Stimulated activated CD4-positive, alpha-beta T cell treated with anti-CD3 and anti-CD28 coated beads, Interleukin-1b, Interleukin-23, amount 100 ng/mL, for 1 hour (primary cell): ENCODE measurements at places on chromosomes 4 and X.

- DNase-seq, result no peak
These were observed 50.1 kb downstream of the RASGEF1B start for GRCh38 chr4:81421346-81422218.

DNA sequence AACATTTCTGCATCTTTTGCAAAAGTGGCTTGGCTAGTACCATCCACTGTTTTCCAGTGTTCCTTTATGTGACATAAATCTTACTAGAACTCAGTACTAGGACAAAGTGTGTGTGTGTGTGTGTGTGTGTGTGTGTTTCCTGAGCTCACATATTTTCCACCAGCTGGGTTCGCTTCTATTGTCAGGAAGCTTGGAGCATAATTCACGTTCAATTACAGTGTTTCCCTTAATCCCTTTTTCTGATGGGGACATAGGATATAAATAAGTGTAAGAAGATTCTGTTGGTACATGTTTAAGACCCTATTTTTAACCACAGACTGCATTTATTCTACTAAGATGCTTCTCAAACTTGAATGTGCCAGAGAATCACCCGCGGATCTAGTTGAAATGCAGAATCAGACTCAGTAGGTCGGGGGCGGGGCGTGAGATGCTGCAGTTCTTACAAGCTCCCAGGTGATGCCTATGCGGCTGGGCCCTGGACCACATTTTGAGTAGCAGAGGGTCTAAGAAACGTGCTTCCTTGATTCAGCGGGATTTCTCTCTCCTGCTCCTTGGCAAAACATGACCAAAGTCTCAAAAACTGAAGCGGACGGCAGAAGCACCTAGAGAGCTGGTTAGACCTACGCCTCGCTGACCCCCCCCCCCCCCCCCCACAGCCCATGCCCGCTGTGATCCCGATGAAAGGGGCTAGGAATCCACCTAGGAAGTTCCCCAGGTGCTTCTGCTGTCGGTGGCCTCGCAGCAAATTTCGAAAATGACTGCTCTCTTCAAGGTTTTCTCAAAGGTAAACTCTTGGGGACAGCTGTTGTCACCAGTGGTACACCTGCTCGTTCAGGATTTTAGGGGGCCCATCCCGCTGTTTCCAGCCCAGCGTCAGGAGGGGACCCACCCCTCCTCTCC, 797 bp downstream of the CD99L2 start:
- DNase-seq, result no peak

DNA sequence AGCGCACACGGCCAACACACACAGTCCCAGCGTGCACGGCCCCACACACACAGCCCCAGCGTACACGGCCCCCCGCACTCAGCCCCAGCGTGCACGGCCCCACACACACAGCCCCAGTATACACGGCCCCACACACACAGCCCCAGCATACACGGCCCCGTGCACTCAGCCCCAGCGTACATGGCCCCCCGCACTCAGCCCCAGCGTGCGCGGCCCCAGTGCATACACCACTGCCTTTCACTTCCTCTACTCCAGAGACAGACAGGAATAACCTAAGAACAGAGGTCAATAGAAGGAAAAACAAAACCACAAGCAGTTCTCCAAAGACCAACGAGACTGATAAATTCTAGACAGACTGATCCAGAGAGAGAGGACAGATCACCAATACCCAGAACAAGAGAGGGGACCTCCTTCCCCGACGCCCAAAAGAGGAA, 17.1 kb downstream of the GAK start:
- no peak for DNase-seq

GRCh38 chr4:179313823-179314222, 1871.6 kb upstream of the AGA start:
- no peak for DNase-seq

GRCh38 chrX:19958552-19959486, 32.0 kb downstream of the BCLAF3 start:
- DNase-seq, result no peak

DNA sequence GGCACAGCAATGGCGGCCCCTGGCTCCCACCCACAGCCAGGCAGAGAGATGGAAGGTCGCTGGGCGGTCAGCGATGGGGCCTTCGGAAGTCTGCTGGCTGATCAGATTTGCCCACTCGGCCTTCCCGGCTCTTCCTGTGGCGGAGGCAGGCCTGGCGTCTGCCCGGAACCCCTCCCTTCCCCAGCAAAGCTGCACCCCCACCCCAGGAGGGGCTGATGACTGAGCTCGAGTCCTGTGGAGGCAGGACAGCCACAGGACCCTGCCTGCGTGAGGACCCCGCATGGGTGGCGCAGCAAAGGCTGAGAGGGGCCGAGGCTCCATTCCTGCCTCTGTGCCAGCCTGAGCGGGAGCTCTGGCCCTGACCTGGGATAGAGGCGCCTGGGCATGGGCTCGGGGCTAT, 34.8 kb downstream of the TACC3 start:
- no peak for DNase-seq

DNA sequence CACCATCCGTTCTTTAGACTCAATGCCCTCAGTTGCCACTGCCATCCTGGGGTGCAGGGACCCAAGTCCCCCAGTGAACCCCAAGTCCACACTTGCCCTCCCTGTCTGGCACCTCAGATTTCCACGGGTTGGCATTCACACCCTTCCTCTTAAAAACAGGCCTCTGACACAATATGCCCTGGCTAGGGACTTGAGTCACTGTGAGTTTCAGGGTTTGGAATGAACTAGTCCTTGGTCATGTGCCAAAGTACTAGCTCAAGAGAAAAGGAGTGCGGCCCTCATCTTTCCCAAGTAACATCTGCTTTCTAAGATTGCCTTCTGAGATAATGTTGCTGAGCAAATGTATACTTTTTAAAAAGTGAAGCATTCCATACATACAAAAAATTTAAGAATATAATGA, 134.0 kb downstream of the MID1 start:
- DNase-seq, result no peak

- DNase-seq, result no peak
These were observed 321.0 kb upstream of the CXXC4 start for GRCh38 chr4:104815665-104816064.

DNA sequence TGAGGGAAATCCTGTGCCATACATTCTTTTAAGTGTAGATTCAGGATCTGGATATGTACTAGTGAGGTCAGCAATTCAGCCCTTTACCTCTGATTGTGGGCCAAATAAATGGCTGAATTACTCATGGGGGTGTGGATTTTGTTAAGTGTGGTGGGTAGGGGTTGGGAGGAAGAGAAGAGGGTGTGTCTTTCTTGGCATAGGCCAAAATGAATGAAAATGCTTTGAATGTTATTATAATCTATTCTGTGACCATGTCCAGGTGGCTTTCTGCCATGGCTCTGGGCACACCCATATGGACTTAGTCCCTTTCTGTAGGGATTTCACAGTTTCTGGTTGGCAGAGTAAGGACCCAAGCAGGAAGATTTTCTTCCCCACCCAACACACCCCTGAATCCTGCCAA, 244.3 kb downstream of the CBR4 start:
- no peak for DNase-seq

- no peak for DNase-seq
These were observed 35.1 kb downstream of the ENPEP start for GRCh38 chr4:110510955-110511544.

GRCh38 chr4:172497321-172497720, 671.3 kb upstream of the GALNT7 start:
- no peak for DNase-seq

DNA sequence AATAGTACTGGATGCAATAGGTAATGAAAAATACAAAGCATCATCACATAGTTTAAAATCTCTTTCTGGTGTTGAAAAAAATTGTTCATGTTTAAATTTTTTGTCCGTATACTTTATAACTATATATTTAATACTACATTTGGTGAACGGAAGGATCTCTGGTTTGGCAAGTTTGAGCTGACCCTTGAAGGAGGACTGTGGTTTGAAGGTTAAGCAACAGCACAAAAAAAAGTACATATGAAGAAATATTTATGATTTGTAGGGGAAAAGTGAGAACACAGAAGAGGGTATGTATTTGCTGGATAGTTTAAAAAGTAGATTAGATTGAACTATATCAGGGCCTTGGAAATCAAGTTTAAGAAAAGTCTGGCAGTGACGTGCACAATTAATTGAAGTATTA, 13.3 kb downstream of the SRP72 start:
- DNase-seq, result no peak

- DNase-seq, result no peak
These were observed 60.7 kb downstream of the TMEM150C start for GRCh38 chr4:82501154-82501442.

- no peak for DNase-seq
These were observed 54.8 kb downstream of the DHRSX start for GRCh38 chrX:2445662-2446623.

DNA sequence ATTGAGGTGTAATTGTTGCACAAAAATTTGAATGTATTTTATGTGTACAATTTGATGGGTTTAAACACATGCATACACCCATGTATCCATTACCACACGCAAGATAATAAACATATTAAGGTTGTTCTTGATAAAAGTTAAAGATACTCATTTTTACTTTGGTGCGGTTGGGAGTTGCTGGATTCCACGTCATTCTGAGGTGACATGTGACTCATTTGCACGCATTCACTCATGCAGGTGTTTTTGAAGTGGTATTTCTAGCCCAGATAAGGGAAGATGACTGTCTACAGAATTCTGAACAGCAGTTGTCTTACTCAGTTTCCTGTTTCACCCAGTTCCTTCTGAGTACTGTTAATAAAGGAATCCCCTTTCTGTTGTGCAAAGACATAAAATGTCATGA, 142.0 kb downstream of the RTL3 start:
- DNase-seq, result peak; percentile 6
